Mammary epithelial cell (primary cell): ENCODE measurements at places on chromosomes 4 and X. TPM values are rescaled to one million over a fixed set of nuclear protein-coding genes. Genes with fewer than 3 reads are reported as not detected.

TAF9B gene
- polyA plus RNA-seq = 8.9 TPM

NXF2 gene
- polyA plus RNA-seq = not detected

CAMK2D gene
- 11.2 TPM for polyA plus RNA-seq

PNMA6A gene
- 0.02 TPM for polyA plus RNA-seq

EVC2 gene
- polyA plus RNA-seq = 0.79 TPM
